NCI-H1694 treated with DMSO at 0.1 percent for 48 hours (cell line): ENCODE measurements at places on chromosomes 7 and 10.
A peak's percentile ranks its signal among the peaks of the same experiment; 100 is the strongest.

DNA sequence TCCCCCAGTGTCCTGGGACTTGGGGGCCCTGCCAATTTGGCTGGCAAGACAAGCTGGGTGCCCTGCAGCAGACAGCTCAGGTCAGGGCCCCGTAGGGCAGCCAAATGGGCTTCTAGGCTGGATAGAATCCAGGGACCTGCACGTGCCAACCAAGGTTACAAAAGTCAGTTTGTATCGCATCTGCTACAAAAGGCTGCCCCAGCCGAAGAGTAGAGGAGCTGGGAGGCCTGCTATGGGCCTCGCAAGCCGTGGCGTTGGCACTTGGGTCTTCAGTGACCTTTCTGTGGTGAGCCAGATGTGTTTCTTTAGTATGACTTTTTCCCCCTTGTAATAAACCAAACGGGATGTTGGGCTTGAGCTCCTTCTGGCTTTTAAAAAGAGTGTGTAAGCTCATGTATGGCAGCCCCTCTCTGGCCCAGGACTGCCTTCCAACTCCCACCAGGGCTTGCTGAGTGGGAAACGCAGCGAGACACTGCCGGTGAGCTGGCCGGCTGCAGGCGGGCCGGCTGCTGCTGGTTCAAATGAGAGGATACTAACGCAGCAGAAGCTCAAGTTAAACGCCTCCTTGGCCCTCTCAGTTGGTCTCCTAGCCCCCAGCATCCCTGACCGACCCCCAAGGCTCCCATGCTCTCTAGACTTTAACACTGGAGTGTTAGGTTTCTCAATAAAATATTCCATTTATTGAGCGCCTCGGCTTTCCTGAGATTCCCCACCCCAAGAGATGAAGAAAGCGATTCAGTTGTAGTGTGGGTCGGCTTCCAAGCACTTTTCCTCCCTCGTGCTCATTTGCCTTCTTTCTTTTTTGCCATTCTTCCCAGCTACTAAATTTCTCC is 3.1 kb upstream of the HOXA10 start:
- DNase-seq, result no peak

- DNase-seq, result no peak
Measured at GRCh38 chr10:79361726-79362397, 14.6 kb downstream of the PPIF start.

- no peak for DNase-seq
Measured at GRCh38 chr10:32540691-32541470, 94.9 kb downstream of the CCDC7 start.

DNA sequence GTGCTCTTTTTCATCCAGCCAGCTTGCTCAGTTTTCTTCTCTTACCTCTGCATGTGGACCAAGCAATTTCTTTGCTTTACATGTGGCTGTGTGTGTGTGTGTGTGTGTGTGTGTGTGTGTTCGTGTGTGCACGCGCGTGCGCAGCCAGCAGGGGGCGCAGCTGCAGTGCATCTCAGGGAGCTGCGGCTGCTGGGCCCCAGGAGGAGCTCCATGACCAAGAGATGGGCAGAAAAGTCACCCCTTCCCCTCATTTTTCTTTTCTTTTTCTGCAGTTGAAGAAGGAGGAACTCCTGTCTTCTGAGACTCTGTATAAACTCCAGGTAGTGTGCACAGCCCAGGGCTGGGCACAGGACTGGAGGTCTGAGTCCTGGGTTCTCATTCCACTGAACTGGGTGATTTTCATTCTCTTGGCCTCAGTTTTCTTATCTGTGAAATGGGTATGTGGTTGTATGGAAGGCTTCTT is 41.8 kb downstream of the BLNK start:
- peak; percentile 35 for DNase-seq

- no peak for DNase-seq
Measured at GRCh38 chr10:48762064-48763042, 77.7 kb downstream of the WDFY4 start.

DNA sequence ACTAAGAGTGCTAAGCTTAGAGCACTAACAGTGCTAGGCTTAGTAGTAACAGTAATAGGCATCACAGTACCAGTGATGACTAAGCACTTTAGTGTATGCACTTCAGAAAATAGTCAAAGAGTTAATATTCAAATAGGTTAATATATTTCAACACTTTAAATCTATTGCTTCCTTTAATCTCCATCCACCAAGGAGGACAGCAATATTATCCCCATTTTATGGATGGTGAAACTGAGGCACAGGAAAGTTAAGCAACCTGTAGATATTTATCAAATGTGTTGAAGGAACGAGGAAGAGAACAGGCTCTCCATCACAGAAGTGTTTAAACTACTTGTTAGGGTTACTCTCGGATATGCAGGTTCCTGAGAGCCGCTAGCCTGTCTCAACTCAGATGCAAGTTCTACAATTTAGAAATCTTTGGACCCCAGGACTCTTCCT is 165.5 kb downstream of the PRKAG2 start:
- DNase-seq, result no peak
